HepG2 (cell line): ENCODE measurements at places on chromosomes 7 and 10.

DNA sequence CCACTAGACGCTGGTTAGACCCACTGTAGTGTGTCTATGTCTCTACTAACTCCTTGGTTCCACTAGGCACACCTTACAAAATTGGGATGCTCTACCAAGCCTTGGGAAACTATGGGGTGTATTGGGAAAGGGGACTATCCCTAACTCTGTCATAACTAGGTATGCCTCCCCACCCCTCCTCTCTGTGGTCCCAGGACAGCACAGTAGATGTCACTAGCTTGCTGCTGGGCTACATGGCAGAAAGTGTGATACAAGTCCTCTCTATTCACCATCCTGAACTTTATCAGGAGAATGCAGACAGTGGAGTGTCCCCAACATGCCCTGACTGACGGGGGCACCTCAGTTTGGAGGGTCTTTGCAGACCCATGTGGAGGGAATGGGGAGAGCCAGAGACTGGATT is 30.3 kb upstream of the TMEM273 start:
- peaks cover 2% of the 10 kb centered on the region; the same call in 1 of the 2 replicates for H3K27me3 ChIP-seq
- H3K36me3 ChIP-seq, result no peaks in the 10 kb centered on the region
- DNase-seq, result no peak
- no peak overlapping the region for H3K27ac ChIP-seq
- H3K4me3 ChIP-seq, result no peak overlapping the region

- peak within 1 kb of the TSS; percentile 79 for H3K4me3 ChIP-seq
- peaks cover 58% of the 10 kb centered on the region for H3K4me1 ChIP-seq
- H3K36me3 ChIP-seq, result peaks cover 8% of the 10 kb centered on the region
- peak within 1 kb of the TSS; percentile 91 for H3K27ac ChIP-seq
- H3K27me3 ChIP-seq, result no peaks in the 10 kb centered on the region
- peak; percentile 74 for DNase-seq
Observed at GRCh38 chr10:70887804-70888800, at the start of gene PCBD1. Gene PCBD1, minus strand, starts transcription at chr10:70888565. Its CDS starts 32 bp downstream, at chr10:70888533.

DNA sequence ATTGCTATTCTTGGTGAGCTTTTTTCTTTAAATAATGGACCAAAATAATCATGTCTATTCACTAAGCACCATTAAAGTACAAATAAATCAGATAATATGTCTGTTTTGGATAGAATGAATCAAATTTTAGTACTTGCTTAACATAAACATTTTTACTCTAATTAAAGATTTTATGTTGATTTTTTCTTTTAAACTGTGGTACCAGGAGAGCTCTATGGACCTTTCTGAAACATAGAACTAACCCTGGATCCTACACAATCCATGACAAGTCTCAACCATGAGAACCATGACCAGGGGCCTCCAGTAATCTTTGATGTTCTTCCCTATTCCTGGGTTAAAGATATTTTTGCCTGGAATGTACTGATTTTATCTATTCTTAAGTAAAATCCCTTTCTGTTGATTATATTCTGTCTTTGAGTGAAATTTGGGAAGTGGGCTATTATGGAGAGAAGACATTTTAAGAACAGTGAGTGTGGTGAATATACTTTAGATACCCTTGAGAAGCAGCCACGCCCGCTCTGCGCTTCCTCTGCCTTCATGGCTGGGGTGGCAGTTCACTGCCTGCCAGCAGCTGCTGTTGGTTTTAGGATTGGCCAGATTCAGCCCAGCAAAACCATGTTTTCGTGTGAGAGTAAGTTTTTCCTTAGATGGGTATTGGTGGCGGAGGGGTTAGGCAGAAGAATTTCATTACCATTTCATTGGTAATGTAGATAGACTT is 42.2 kb upstream of the BHLHA15 start:
- no peak overlapping the region for H3K27ac ChIP-seq
- no peaks in the 10 kb centered on the region for H3K27me3 ChIP-seq
- H3K4me1 ChIP-seq, result no peaks in the 10 kb centered on the region

DNA sequence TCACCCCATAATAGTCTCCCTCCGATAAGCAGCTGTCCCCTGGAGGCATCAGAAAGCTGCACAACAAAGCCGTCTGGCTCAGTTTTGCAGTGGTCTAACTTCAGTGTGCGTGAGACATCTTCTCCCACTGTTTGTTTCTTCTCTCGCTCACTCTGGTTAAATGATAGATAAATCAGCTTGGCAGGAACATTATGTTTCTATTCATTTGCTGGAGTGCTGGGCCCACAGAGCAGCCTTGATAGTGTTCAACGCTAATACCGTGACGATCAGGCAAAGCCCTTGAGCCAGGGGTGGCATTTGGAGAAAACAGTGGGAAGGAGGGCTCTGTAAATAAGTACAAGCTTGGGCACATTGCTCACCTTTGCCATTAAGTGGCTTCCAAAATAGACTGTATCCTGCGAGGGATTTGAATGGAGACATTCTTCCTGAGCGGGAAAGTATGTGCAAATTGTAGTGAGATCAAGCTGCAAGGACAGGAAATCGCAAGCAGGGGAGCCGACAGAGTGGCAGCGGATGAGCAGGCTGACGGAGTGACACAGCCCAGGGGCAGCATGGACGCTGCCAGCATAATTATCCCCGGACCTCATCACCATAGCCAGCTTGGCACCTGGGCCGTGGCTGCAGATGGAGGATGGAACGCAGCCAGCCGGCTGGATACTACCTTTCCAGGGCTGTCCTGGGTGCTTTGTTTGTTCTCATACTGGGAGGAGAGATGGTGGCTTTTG is 256.8 kb upstream of the FZD8 start:
- H3K4me3 ChIP-seq, result no peak overlapping the region
- no peak for DNase-seq
- no peak overlapping the region for H3K27ac ChIP-seq
- no peaks in the 10 kb centered on the region for H3K36me3 ChIP-seq

DNA sequence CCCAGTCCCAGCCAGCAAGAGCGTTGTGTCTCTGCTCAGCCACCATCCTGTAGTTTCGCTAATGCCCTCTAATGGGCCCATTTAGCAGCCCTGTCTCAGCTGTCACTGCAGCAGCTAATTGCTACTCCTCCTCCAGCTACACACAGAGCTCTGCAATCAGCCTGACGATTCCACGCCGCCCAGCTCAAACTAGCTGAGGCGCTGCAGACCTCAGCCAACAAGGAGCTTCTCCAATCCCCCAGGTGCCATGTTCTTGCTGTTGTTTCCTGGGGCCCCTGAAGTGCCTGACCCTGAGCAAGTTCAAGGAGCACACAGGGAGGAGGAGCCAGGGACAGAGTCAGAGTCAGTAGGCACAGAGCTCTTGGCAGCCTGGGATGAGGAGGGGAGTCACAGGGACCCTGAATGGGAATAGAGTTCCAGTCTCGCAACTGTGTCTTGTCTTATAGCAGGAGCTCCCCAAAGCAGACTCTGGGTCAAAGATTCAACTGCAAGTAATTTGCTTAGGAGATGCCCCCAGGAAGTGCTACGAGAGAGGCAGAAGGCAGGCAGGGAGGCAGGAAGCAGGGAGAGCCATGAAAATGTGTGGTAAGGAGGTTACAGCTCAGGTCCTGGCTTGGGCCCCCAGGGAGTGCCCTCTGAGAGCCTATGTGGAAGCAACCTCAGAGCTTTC is 135.8 kb upstream of the UNC5B start:
- no peaks in the 10 kb centered on the region for H3K36me3 ChIP-seq
- H3K4me3 ChIP-seq, result no peak overlapping the region
- H3K27me3 ChIP-seq, result peaks cover 9% of the 10 kb centered on the region
- no peak for DNase-seq
- no peak overlapping the region for H3K27ac ChIP-seq

DNA sequence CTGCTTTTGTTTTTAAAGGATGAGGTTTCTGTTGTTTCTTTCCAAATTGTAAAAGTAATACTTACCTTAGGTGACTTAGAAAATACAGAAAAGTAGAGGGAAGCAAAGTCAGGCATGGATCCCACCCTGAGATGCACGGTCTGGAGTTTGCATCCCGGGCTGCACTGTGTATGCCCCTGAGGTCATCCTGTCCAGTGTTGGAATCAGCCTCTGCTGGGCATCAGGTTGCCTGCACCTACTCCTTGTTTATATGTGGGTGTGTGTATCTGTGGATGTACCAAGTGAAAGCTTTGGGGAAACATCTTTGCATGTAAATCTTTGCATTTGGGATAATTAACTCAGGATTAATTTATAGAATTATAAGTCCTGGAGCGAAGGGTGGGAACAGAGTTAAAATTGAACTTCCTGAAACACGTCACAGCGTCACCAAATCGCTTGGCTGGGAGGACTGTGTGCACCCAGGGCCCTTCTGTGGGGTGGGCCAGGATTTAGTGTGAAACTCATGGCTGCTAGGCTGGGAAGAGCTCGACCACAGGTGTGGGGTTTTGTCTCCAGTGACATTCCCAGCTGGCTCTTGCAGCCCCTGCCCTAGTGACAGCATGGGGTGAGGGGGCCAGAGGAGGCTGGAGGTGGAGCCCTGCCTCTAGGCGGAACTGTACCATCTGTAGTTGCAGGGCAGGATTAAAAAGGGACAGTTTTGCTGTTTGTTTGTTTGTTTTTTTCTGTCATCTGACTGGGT is 27.9 kb downstream of the GTF2IRD1 start:
- peaks cover 53% of the 10 kb centered on the region for H3K4me1 ChIP-seq
- H3K36me3 ChIP-seq, result 0 out of 3 replicates have a peak, but pooled peaks cover 2% of the 10 kb centered on the region
- no peaks in the 10 kb centered on the region for H3K27me3 ChIP-seq
- DNase-seq, result no peak

GRCh38 chr7:11078247-11078834 is 104.7 kb downstream of the PHF14 start:
- DNase-seq, result no peak
- H3K4me1 ChIP-seq, result peaks cover 15% of the 10 kb centered on the region
- H3K27ac ChIP-seq, result no peak overlapping the region
- H3K4me3 ChIP-seq, result no peak overlapping the region
- H3K36me3 ChIP-seq, result no peaks in the 10 kb centered on the region

DNA sequence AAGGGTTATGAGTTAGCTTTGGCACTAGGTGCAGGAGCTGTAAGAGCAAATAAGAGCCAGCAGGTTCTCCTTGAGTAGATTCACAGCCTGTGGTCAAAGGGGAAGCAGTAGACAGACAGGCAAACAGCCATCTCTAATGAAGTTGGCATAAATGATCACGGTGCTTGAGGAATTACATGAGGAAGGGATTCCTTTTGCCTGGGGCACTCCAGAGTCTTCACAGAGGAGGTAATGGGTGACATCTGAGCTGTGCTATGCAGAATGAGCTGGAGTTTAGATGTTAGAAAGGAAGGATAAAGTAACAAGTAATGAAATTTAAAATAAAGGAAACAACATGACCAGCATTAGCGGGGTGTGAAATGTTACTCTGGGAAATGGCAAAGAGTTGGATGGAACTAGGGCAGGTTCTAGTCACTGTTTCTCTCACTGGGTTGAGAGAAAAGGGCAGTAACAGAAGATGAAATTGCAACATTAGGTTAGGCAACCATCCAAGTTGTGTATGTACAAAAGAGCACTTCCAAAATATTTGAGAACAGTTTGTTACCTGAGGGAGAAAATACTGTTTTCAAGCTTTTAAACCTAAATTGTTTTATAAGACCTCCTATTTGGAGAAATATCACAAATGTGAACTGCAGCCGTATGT is 613.8 kb downstream of the PHTF2 start:
- no peaks in the 10 kb centered on the region for H3K4me1 ChIP-seq
- H3K27ac ChIP-seq, result no peak overlapping the region
- no peaks in the 10 kb centered on the region for H3K27me3 ChIP-seq
- H3K4me3 ChIP-seq, result no peak overlapping the region
- no peaks in the 10 kb centered on the region for H3K36me3 ChIP-seq
- no peak for DNase-seq

DNA sequence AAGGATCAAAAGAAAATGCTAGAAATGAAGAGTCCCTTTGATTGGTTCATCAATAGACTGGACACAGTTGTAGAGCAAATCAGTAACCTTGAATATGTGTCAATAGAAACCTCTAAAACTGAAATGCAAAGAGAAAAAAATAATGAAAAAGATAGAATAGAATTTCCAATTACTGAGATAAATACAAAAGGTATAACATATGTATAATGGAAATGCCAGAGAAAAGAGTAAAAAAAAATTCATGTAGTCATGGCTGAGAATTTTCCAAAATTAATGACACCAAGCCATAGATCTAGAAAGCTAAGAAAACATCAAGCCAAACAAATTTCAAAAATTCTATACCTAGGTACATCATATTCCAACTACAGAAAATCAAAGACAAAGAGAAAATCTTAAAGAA is 62.0 kb upstream of the HGF start:
- no peak for DNase-seq
- H3K27ac ChIP-seq, result no peak overlapping the region
- no peaks in the 10 kb centered on the region for H3K27me3 ChIP-seq
- H3K4me1 ChIP-seq, result no peaks in the 10 kb centered on the region

DNA sequence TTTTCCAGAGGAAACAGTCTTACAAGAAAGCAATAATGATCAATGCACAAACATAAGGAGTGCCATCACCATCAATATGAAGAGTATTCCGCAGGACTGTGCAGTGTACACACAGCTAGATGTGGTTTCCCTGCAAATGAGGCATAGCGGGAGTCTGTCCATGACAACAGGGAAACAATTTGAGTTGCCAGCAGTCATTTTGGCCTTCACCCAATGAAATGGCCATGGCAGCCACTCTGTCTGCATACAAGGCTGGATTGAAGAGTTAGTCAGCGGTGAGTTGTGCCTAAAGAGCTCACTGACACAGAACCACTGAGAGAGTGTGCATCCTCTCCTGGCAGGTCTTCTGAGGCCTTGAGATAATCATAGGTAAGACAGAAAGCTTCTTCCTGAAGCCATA is 303.3 kb downstream of the IPMK start:
- H3K4me3 ChIP-seq, result no peak overlapping the region
- H3K27ac ChIP-seq, result no peak overlapping the region
- no peaks in the 10 kb centered on the region for H3K4me1 ChIP-seq
- H3K36me3 ChIP-seq, result no peaks in the 10 kb centered on the region

- no peaks in the 10 kb centered on the region for H3K36me3 ChIP-seq
- no peak for DNase-seq
- peaks cover 4% of the 10 kb centered on the region for H3K27me3 ChIP-seq
- H3K27ac ChIP-seq, result no peak overlapping the region
Observed at GRCh38 chr10:2982146-2982545, 85.2 kb upstream of the PFKP start.

- no peaks in the 10 kb centered on the region for H3K36me3 ChIP-seq
- DNase-seq, result no peak
- no peak overlapping the region for H3K27ac ChIP-seq
- H3K4me1 ChIP-seq, result no peaks in the 10 kb centered on the region
- H3K27me3 ChIP-seq, result no peaks in the 10 kb centered on the region; the same call in 1 of the 2 replicates
Observed at GRCh38 chr10:88108115-88108610, 244.7 kb downstream of the PTEN start.

GRCh38 chr10:89266721-89267453 is 15.3 kb upstream of the LIPA start:
- H3K4me1 ChIP-seq, result peaks cover 21% of the 10 kb centered on the region
- no peak for DNase-seq
- H3K27ac ChIP-seq, result no peak overlapping the region
- H3K27me3 ChIP-seq, result no peaks in the 10 kb centered on the region

- no peak overlapping the region for H3K4me3 ChIP-seq
- no peaks in the 10 kb centered on the region for H3K36me3 ChIP-seq
- H3K27me3 ChIP-seq, result no peaks in the 10 kb centered on the region
Observed at GRCh38 chr10:63726867-63727266, 205.7 kb downstream of the REEP3 start.

- H3K4me1 ChIP-seq, result no peaks in the 10 kb centered on the region
- H3K4me3 ChIP-seq, result no peak overlapping the region
- H3K27me3 ChIP-seq, result no peaks in the 10 kb centered on the region
- no peak overlapping the region for H3K27ac ChIP-seq
- DNase-seq, result no peak
- H3K36me3 ChIP-seq, result no peaks in the 10 kb centered on the region
Observed at GRCh38 chr7:97623333-97623732, 108.6 kb upstream of the TAC1 start.

- DNase-seq, result no peak
- peaks cover 3% of the 10 kb centered on the region; the same call in 1 of the 3 replicates for H3K27me3 ChIP-seq
- peaks cover 42% of the 10 kb centered on the region for H3K4me1 ChIP-seq
- H3K27ac ChIP-seq, result no peak overlapping the region
Observed at GRCh38 chr7:30474893-30475292, 3.7 kb downstream of the NOD1 start.
